ENCODE measurements at places on chromosomes 7 and 10.

- peak; percentile 89 for DNase-seq
These were observed 8.2 kb upstream of the PAXIP1 start for GRCh38 chr7:155011086-155011485.

DNA sequence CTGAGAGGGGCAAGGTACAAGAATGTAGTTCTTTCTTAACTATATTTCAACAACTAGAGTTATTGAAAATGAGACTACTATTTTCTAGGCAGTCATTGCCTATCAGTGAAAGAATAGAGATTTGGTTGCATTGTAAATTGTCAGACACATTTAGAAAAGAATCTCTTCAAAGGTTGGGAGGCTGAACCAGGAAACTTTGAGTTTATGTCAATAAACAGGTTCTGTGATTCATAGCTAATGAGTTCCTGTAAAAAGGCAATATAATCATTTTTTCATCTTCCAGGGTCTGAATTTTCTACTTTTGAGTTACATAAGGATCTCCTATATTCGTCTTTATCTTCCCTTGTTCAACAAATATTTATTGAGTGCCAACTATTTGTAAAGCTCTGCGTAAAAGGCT is 47.1 kb downstream of the MAGI2 start:
- peak; percentile 41 for DNase-seq

- no peak for DNase-seq
These were observed 286.4 kb downstream of the PTPRN2 start for GRCh38 chr7:158301207-158301606.

DNA sequence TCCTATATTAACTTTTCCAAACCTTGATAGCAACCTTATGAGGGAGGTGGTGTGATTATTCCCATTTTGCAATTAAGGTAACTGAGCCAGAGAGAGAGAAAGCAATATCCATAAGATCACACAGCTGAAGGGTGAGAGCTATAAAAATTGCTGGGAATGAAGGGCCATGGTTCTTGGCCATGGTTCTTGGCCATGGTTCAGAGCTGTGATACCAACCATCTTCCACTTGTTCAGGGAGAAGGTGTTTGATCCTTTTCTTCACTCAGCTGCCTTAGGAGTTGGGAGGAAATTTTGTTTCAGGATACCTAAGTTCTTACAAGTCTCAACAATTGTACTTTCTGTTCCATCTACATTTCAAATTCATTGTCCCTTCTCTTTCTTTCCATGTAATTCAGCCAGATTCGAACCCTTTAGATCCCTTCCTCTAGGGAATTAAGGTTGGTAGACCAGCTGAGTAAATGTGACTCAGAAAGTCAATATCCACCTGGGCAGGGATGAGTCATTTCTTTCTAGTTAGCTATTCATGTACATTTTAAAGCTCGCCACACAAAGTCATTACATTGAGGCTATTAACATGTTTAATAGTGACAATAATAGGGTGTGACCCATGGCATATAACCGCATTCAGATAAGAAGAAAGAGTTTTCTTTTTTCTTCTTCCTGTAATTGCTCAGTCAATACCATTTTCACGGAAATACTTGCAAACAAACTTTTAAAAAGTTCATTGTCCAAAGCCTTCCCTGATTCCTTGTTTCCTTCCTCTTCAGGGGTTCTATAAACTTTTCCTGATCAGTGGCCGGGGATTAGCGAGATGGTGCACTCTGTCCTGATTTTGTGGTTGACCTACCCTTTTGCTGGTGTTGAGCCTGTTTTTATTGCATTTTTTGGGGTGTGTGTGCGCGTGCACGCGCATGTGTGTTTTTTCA is 143.4 kb downstream of the TCF7L2 start:
- DNase-seq = peak; percentile 74

All from lung microvascular endothelial cell (primary cell).